ENCODE measurements at places on chromosomes 13 and 19.

GRCh38 chr19:39792999-39793546 lies 14.4 kb downstream of the LEUTX start:
- DNase-seq: peak; percentile 84

DNA sequence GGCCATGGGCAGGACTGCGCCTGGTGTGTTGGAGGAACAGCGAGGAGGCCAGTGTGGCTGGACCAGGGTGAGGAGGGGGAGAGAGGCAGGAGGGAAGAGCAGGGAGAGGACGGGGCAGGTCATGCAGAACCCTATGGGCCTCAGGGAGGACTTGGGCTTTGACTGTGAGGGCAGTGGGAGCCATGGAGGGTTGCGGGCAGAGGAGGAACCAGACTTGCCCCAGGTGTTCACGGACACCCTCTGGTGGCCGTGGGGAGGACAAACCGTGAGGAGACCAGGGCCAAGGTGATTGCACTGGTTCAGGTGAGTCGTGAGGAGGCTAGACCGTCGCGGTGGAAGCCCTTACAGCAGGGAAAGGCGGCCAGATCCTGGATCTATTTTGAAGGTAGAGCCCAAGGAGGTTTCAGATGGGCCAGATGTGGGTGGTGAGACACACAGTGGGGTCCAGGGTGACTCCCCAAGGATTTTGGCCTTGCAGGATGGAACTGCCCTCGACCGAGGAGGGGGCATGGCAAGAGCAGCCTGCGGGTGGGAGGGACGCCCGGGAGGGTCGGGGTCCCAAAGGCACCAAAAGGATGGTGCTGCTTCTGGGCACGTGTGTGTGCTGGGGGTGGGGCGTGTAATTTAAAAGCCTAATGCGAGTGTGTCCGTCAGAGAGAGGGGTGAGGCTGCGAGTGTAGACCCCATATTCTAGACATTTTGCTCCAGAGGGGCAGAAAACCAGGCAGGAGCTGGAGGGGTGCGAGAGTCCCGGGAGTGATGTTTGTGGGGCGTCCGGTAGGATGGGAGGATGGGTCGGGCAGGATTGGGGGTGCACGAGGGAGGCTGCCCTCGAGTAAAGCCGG lies 2.7 kb upstream of the REXO1 start:
- no peak for DNase-seq

- no peak for DNase-seq
Observed at GRCh38 chr13:58876473-58876872, 1244.9 kb downstream of the PCDH17 start.

GRCh38 chr19:29324291-29324680 lies 111.3 kb upstream of the UQCRFS1 start:
- DNase-seq: no peak

DNA sequence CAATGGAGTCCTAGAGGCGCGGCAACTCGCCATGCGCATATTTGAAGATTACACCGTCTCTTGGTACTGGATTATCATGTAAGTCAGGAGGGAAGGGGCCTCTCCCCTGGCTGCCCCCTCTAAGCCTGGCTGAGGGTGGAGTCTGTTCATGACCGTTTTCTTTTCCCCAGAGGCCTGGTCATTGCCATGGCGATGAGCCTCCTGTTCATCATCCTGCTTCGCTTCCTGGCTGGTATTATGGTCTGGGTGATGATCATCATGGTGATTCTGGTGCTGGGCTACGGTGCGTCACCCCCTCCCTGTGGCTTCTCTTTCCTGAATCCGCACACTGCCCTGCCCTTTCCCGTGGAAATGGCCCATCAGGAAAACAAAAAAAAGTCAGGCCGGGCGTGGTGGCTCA lies 6.5 kb downstream of the SLC44A2 start:
- no peak for DNase-seq

- DNase-seq: no peak
Observed at GRCh38 chr13:45412274-45413049, 5.7 kb downstream of the SLC25A30 start.

DNA sequence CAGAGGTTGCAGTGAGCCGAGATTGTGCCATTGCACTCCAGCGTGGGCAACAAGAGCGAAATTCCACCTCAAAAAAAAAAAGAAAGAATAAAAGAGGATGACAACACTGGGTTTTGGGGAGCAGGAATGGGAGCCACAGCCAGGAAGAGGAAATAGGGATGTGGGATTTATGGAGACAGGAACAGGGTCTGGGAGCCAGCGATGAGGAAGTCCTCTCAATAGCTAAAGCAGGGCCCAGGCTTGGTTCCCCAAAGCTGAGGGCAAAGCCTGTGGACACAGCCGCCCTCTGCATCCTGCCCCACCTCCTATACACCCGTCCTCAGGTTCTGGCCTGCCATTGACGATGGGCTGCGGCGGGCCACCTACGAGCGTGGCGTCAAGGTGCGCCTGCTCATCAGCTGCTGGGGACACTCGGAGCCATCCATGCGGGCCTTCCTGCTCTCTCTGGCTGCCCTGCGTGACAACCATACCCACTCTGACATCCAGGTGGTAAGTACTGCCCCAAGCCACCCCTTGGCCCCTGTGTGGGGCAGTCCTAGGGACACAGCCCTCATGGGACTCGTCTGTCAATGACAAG lies 13.6 kb downstream of the HIPK4 start:
- DNase-seq: no peak

DNA sequence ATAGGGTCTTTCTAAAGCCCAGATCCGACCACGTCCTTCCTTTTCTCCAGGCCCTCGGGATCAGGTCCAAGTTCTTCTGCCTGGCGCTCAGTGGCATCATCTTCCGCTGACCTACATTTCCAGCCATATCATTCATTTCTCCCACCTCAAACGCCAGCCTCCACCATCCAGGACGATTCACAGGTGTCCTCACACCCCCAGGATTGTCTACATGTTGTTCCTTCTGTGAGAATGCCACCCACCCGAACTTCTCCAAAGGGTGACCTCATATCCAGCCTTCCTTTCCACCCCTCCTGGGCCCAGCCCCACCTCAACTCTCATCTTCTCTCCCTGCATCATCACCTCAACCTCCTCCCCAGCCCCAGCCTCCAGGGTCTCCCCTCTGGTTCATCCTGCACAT lies 4.7 kb upstream of the KLK5 start:
- DNase-seq: no peak

- no peak for DNase-seq
Observed at GRCh38 chr19:32438751-32439150, 33.2 kb downstream of the DPY19L3 start.

DNA sequence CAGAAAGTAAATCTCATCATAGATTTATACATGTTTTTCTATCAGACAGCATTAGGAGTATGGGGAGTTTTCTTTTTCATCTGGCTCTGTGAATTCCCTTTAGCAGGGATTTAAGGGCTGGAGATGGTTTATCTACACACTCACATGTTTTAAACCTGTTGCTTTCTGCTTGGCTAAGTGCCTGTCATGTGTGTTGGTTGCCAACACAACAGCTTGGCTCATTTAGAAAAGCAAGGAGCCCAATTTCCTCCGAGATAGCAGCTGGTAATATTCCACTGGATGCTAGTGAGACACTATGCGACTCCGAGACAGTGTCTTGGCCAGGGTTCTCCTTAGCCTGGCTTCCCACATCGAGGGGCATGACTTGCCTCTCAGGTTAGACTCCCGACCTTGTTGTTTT lies 83.3 kb downstream of the KLF5 start:
- DNase-seq: no peak

DNA sequence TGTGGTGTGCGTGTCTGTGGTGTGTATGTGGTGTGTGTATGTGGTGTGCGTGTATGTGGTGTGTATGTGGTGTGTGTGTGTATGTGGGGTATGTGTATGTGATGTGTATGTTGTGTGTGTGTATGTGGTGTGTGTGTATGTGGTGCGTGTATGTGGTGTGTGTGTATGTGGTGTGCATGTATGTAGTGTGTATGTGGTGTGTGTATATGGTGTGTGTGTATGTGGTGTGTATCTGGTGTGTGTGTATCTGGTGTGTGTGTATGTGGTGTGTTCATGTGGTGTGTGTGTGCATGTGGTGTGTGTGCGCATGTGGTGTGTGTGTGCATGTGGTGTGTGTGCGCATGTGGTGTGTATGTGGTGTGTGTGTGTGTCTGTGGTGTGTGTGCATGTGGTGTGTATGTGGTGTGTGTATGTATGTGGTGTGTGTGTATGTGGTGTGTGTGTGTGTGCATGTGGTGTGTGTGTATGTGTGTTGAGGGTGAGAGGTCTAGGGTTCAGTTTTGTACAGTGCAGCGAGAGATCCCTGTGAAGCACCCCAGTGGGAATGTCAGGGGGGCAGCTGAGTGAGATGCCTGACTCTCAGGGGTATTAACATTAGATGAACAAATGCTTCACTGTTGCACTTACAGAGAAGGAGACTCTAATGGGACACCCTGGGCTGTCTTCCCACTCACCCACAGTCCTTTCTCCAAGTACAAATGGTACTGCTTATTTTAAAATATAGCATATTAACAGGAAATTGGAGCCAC lies 61.3 kb upstream of the MEDAG start:
- no peak for DNase-seq

GRCh38 chr13:98207416-98207815 lies 30.3 kb upstream of the RNF113B start:
- DNase-seq: no peak

- no peak for DNase-seq
Observed at GRCh38 chr13:113880651-113881611, 17.1 kb upstream of the GAS6 start.

DNA sequence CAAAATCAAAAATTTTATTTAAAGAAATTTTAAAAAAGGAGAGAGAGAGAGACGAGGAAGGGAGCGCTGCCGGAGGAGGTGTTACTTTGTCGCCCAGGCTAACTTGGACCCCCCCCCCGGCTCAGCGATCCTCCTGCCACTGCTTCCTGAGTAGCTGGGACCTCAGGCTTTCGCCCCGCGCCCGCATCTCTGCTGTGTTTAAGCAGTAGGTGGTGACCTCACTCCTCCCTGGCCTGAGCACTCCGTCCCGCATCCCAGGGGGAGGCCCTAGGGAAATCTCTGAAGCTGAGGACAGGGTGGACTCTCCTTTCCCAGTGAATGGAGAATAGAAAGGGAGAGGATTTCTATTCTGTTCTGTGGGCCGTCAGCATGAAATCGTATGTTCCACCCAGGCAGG lies 485 bp upstream of the ZNF845 start:
- peak; percentile 55 for DNase-seq

DNA sequence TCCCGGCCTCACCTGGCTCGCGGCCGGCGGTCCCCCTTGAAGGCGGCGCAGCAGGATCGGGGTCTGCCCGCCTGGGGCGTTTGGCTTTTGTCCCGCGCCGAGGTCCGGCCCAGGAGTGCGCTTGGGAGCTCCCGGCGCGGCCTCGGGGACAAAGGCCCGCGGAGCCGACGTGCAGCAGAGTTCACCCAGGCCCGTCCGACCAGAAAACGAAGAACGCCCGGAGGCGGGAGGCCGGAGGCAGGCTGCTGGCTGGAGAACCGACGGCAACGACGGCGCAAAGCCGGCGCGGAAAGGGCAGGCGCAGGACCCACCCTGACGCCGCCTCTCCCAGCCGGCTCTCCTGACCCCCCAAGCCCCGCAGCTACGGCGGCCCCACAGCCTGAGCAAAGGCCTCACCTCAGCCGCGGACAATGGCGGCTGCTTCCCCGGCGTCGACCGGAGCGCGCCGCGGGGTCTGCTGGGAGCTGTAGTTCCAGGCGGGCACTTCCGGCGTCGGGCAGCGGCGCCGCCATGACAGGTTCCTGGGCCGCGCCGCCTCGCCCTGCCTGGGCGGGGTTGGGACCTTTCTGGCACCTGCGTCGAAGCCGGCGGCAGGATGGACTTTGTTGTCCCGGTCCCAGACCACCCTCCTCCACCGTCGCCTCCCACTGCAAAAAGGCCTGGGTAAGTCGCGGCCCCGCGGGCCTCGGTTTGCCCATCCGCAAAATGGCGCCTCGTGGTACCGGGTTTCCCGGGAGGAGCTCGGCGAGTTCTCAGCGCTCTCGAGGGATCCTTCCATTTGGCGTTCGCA lies at the start of gene ZNF606:
ZNF606 (minus strand) TSS at position 437 of the 790 bp plus-strand sequence. CDS start 1,501 bp downstream, outside the sequence.
- DNase-seq: peak; percentile 85

- no peak for DNase-seq
Observed at GRCh38 chr19:48372904-48373303, 8.7 kb downstream of the SYNGR4 start.

DNA sequence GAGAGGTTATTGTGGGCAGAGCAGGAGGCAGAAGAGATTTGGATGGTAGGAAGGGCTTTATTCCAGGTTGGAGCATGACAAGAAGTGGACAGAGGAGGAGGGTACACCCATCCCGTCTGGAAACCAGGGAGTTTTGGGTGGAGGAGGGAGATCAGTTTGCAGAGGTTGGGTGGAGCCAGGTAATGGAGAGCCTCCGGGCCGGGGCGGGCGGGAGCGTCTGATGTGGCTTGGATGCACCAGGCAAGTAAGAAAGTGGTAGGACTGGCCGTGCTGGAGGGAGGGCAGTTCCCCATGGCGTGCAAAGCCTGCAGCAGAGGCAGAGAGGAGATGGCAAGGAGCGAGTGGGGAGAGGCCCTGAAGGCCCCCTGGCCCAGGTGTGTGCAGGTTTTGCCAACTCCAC lies 10.9 kb downstream of the IGFLR1 start:
- DNase-seq: no peak

DNA sequence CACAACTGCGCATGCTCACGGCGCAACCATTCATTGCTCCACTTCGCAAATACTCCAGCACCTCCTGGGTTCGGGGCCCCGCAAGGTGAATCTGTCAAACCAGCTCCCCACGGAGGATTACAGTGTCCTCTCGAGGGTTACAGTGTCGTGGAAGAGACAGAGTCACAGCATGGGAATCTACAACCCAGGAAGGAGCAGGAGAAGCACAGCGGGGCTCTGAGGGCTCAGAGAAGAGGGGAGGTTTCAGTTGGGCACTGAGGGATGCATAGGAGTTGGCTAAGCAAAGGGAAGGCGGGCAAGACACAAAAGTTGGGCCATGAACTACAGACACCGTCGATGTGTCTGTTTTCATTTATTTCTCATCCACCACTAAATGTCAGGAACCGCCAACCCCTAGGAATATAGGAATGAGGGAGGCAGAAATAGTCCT lies 1.0 kb upstream of the GTF2F1 start:
- no peak for DNase-seq

- DNase-seq: peak; percentile 15
Observed at GRCh38 chr13:44969551-44970484, 19.5 kb downstream of the NUFIP1 start.

DNA sequence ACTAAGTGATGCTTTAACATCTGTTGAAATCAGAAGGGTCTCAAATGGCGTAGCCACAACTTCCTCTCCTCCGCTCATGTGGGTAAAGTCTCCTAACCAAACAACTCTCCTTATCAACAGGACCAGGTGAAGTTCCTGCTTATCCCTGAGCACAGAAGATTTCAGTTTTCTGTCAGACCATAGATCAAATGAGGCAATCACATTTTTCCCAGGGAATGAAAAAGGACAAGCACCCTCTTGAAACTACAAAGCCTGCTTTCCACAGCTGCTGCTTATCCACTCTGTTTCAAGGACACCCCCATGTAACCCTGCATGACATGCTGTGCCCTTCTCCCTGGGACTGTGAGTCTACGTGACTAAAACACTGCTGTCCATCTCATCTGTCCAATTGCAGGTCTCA lies 788.3 kb upstream of the SLITRK5 start:
- no peak for DNase-seq

- no peak for DNase-seq
Observed at GRCh38 chr13:102470283-102470917, 68.6 kb upstream of the FGF14 start.

GRCh38 chr13:74230984-74231501 lies 96.8 kb upstream of the KLF12 start:
- DNase-seq: no peak

Measured in nephron progenitor cell (in vitro differentiated cells).